Astrocyte (in vitro differentiated cells and primary cell): ENCODE measurements at places on chromosomes 11 and 22. TPM values are rescaled to one million over a fixed set of nuclear protein-coding genes. Genes with fewer than 3 reads are reported as not detected.

The JAML gene
- not detected in 2 replicates for total RNA-seq

The POTEH gene
- not detected in 2 replicates for total RNA-seq

DNA sequence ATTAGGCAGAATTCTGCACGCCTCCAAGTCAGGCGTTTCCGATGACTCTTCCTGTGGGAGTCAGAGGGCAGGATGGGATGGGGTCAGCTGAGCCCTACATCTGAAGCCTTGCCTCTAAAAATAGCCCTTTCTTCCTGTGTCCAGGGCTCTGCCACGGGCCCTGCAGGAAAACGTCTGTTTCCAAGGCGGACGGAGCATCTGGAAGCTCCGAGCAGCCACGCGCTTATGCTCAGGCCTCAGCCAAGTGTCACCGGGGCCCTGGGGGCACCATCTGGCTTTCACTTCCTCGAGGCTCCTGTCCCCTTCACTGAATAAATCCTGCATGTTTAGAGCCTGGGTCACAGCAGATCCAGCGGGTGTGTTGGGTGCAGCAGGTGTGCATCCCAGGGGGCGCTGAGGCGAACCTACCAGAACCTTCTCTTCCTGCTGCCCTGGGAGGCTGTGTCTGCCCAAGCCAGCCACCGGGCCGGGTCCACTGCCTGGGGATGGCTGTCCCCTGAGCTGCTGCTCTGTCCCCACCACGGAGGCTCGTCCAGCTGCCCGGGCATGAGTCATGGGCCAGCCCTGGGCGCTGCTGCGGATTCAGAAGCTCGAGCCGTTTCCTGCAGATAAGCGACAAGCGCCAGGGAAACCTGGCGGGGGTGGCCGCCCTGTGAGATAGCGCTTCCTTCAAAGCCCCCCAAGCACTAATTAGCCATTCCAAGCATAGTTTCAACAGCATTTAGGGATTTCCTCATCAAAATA lies 32.0 kb upstream of the LINC01488 start:
- DNase-seq = peak; percentile 34

The F2 gene
- total RNA-seq = 0.57 and 0.60 TPM in 2 replicates

The MS4A14 gene
- not detected in 2 replicates for total RNA-seq

- DNase-seq = no peak
These were observed 24.5 kb upstream of the CABP7 start for GRCh38 chr22:29695129-29695926.

- no peak for DNase-seq
These were observed 30.4 kb downstream of the RTN4R start for GRCh38 chr22:20237480-20238440.

The ARL2 gene
- total RNA-seq = 41.7 and 47.6 TPM in 2 replicates

DNA sequence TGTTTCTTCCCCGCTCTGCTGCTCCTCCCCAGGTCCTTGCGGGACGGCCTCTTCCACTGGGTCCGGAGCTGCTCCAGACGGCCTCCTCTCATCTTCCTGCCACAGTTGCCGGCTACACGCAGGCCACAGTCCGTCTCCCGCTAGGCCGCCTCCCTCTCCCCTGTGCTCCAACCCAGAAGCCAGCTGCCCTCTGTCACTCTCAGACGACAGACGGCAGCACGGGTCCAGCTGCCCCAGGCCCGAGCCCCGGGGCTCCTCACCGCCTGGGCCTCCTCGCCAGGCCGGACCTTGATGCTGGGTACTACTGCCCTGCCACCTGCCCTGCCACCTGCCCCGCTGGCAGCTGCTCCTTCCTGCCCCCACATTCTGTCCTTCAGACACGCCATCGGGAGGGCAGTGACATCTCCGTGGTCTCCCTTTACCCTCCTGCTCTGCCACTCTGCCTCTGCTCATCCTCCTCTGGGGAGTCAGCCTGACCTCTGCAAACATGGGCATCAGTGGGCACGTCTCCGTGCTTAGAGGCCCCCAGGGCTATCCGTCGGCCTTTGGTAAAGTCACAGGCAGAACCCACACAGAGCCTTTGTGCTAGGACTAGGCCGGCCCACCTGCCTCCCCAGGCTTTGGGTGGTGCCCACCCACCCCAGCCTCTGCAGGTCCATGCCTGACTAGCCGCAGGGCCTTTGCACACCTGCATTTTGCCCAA lies 43.1 kb upstream of the TH start:
- DNase-seq = no peak

GRCh38 chr11:2432628-2433071 lies 11.7 kb downstream of the TRPM5 start:
- no peak for DNase-seq

The TRPC6 gene
- 0.07 and 0.17 TPM in 2 replicates for total RNA-seq

The OR52I2 gene
- total RNA-seq = not detected in 2 replicates

GRCh38 chr11:60334005-60334620 lies 7.1 kb downstream of the MS4A6E start:
- DNase-seq = no peak

The BTG4 gene
- 0.50 and 0.55 TPM in 2 replicates for total RNA-seq

GRCh38 chr11:14619603-14620531 lies 23.7 kb upstream of the PDE3B start:
- no peak for DNase-seq
